Activated naive CD4-positive, alpha-beta T cell treated with anti-CD3 and anti-CD28 coated beads, Interleukin-2, amount 50 U/mL, for 72 hours (primary cell): ENCODE measurements at places on chromosomes 16 and 17. TPM values are rescaled to one million over a fixed set of nuclear protein-coding genes. Genes with fewer than 3 reads are reported as not detected.

Gene MYOCD
- not detected for total RNA-seq

DNA sequence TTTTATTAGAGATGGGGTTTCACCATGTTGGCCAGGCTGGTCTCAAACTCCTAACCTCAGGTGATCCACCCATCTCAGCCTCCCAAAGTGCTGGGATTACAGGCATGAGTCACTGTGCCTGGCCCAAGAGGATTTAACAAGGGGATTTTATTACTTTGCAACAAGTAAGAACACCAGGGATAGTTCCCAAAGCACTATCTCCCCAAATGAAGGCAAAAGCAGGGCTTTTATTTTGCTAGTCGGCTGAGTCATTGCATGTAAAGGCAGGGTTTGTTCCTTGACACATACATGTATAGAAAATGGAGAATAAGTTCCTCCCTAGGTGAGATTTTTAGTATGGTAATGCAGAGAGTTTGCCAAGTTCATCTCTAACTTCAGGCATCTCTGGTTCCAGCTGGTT is 24.0 kb downstream of the REXO5 start:
- no peak for DNase-seq

GRCh38 chr16:58020628-58021521 is 4.7 kb upstream of the MMP15 start:
- DNase-seq: peak; percentile 69

DNA sequence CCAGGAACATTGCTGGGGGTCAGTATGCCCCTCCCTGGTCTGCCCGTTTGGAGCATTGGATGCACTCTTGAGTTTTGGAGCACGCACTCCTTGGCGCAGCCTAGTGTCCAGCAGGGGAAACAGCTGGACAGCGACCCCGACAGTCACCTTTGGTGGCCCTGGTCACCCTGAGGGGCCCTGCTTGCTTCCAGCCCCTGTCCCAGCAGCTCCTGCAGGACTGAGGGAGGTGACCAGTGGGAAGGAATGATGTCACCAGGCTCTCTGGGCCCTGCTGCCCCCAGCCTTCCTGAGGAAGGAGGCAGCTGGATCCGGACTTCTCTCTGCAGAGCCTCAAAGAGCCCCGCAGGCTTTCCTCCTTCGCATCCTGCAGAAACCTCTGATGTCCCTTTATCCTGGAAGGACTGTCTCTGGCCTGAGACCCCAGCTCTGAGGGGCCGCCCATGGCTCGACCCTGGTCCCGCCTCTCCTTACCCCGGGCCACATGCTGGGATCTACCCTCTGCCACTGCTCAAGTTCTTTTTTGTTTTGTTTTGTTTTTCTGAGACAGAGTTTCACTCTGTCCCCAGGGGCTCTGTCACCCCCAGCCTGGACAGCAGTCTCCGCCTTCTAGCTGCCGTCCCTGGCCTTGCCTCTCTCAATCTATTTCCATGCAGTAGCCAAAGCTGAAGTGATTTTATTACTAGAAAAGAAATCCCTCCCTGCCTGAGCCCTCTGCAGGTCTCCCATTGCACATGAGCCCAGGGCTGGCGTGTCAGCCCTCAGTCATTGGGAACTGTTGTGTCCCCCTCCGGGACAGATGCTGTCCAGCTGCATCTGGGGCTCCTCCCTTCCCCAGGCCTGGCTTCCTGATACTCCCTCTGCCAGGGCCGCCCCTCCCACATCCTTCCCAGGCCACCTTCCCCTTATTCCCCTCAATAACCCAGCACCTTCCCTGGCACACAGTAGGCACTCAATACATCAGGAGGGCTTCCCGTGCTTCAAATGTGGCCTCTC is 11.6 kb downstream of the ZSCAN10 start:
- DNase-seq: no peak

DNA sequence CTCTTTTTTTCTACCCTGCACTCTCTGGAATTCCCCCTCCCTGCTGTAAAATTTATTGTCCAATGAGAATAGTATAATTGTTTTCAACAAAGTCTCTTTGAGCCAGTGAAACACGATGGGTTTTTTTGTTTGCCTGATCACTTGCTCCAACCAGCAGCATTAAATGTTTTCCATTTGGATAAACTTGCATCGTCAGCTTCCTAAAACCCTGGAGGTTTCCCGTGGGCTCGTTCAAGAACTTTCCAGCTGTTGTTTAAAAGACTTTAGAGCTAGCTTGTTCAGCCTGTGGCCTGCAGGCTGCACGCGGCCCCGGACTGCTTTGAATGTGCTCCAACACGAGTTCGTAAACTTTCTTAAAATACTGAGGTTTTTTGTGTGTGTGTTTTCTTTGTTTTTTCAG is 14.9 kb downstream of the NAGPA start:
- DNase-seq: no peak
